ENCODE measurements at places on chromosomes 6 and 20. TPM values are rescaled to one million over a fixed set of nuclear protein-coding genes. Genes with fewer than 3 reads are reported as not detected.

DNA sequence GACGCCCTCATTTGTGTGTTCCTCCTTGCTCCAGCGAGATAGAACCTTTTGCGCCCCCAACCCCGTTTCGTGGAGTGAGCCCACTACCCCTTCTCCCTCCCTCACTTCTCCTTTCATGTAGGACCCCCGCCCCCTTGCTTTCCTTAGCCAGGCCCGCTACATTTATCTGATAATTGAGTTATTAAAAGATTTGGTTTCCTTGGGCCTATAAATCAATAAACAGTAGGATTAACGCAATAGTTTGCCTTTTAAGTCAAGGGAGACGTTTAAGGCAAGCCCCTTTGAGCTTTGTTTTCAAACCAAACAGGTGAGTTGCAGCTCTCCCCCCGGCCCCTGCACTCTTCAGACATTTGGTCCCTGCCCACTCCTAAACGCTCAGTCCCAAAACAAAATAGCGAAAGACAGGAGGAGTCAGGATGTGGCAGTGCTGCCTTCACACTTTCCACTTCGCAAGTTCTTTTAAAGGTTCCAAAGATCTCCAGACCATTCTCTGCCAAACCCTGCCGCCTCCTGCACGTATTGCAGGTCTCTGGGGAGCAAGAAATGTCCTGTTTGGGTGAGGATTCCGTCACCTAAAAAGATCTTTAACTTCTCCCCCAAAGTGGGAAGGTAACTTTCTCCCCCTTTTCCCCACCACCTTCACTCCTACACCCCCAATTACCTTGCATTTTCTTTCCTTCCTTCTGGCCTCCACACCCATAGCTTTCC is 27.6 kb downstream of the TFAP2B start:
- no peak for DNase-seq

DNA sequence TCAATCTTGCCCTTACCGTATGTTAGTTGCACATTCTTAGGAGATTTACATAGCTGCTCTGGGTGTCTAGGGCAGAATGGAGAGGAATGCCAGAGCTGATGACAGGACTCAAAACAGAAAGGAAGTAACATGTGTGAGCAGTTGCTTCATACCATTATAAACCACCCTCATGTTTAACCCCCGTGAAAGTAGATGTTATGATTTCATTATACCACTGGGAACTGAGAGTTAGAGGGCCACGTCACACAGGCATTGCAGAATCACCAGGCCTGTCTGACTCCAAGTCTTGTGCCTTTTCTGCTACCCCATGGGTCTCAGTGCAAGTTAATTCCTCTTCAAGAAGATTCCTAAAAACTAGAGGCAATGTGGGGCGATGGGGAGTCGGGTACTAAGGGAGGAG is 23.5 kb upstream of the SIM1 start:
- no peak for DNase-seq

Gene EYA4
- not detected for total RNA-seq

Gene SOX18
- total RNA-seq: not detected

Gene R3HDML
- not detected for total RNA-seq

DNA sequence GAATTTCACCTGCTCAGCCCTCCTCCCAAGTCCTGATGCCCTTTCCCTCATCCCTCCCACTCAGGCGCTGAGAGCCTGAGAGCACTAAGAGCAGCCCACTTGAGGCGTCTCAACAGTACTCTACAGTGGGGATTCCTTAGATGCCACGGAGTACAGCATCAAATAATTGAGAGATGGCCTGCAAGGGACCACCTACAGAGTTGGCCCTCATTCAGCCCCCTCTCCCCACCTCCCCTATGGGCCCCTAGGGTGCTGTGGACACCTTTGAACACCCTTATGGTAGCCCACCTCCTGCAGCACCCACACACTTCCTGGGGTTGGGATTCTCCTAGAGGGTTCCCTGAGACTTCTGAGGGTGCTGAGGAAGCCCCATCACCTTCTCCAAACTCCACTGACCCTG is 37.1 kb upstream of the SIRPG start:
- DNase-seq: no peak

DNA sequence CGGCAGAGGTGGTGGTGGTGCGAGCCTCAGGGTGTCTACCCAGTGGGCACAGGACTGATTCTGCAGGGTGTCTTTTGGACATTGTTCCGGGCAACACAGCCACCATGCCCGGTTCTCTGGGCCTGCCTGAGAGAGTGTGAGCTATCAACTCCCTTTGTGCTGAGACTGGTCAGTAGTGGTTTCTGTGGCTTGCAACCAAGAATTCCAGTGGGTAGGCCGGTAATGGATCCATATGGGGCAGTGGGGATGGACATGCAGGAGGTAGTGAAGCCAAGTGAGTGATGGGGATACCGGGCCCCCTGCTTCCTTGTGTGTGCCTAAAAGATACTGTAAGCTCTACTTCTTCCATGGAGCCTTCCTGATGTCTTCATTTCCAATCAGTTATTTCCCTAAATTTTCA is 71.0 kb downstream of the CDC5L start:
- DNase-seq: no peak

Gene PTK6
- not detected for total RNA-seq

DNA sequence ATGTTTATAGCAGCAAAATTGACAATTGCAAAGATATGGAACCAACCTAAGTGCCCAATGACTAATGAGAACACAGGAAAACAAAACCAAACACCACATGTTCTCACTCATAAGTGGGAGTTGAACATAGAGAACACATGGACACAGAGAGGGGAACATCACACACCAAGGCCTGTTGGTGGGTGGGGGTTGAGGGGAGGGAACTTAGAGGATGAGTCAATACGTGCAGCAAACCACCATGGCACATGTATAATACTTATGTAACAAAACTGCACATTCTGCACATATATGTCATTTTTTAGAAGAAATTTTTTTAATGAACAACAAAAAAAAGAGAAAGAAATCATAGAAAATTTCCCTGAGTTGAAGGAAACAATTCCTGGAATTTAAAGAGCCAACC is 3.9 kb downstream of the EPM2A start:
- DNase-seq: no peak

- DNase-seq: no peak
Observed at GRCh38 chr6:134472661-134473060, 154.7 kb upstream of the SGK1 start.

DNA sequence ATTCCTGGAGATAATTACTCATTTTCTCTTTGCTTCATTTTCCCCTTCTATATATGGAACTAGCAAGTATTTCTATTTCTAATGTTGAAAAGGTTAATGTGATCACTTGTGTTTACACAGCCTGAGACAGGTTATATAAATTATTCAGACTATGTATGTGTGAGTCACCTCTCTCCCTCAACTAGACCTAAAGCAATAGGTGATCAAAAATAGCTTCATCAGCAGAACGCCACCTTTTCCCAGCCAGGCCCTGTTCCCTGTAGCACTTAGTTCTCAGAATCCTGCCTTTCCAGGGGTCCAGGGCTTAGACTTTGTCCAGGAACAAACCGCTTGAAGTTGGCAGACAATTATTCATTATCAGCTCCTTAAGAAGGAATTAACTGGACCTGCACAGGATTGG is 125.3 kb upstream of the EXOC2 start:
- no peak for DNase-seq

- peak; percentile 67 for DNase-seq
Observed at GRCh38 chr6:149864578-149865535, 698 bp upstream of the LRP11 start.

Gene EYS
- total RNA-seq: not detected

DNA sequence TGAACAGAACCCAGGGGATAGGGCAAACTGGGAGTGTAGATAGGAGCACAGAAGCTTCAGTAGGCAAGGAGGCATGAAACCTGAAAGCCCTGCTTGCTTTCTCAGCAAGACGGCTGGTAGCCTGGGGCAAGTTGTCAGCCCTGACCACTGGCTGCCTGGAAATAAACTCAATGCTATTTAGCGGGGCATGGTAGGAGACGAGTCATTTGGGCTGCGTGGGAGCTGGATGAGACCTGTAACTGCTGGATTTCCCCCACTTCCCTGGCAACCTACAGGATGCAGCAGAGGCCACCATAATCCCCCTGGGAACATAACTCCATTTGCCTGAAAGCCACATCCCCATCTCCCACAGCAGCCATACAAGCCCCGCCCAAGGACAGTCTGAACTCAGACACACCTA is 332.6 kb upstream of the TBX18 start:
- DNase-seq: no peak

GRCh38 chr6:106538145-106538544 is 91.2 kb downstream of the RTN4IP1 start:
- no peak for DNase-seq

DNA sequence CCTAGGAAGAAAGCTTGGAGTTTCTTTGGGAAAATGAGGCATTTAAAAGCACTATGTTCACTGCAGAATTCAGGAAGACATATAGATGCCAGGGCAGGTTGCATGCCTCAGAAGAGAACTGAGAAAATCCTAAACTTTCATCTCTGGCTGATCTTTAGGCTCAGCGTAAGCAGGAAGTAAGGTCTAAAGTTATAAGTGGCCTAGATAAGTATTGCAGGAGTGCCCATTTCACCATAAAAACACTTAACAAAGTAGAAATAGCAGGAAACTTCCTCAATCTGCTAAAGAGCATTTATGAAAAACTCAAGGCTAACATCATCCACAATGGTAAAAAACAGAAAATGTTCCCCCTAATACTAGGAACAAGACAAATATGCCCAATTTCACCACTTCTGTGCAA is 320.3 kb downstream of the BMP2 start:
- DNase-seq: no peak

Gene SLC35D3
- total RNA-seq: not detected

- DNase-seq: no peak
Observed at GRCh38 chr20:38894091-38894847, 31.9 kb upstream of the FAM83D start.

GRCh38 chr6:107118976-107119375 is 3.7 kb upstream of the BEND3 start:
- no peak for DNase-seq

Gene NKX2-2
- not detected for total RNA-seq

GRCh38 chr6:127077886-127078285 is 40.6 kb upstream of the RSPO3 start:
- DNase-seq: no peak

All from CD4-positive, alpha-beta memory T cell (primary cell).